Activated T-cell treated with anti-CD3 and anti-CD28 coated beads for 48 hours (primary cell): ENCODE measurements at places on chromosomes 11 and 22.

- DNase-seq: no peak
Observed at GRCh38 chr22:42561856-42562255, 8.1 kb downstream of the SERHL2 start.

DNA sequence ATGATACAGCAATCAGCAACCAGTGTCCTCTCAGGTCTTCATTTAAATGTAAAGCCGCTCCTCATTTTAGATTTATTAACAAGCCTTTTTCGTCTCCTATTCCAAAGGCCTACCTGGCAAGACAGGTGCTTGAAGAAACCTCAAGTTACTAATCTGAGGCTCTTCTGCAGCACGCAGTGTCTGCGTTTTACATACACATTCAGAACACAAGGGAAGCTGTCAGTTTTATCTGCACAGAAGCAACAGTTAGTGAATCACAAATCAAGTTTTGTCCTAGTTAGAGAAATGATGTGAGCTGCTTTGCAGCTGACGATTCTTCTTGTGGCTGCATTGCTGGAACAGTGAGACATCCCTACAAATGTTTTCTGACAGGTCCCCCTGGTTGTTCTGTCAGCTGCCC lies 308.8 kb upstream of the NARS2 start:
- no peak for DNase-seq

- no peak for DNase-seq
Observed at GRCh38 chr11:28461338-28461737, 353.1 kb downstream of the METTL15 start.

- DNase-seq: no peak
Observed at GRCh38 chr11:109416601-109417000, 5.4 kb upstream of the C11orf87 start.

- DNase-seq: no peak
Observed at GRCh38 chr22:42548597-42549330, 5.0 kb upstream of the SERHL2 start.

- no peak for DNase-seq
Observed at GRCh38 chr11:122343210-122343609, 227.2 kb upstream of the BLID start.

DNA sequence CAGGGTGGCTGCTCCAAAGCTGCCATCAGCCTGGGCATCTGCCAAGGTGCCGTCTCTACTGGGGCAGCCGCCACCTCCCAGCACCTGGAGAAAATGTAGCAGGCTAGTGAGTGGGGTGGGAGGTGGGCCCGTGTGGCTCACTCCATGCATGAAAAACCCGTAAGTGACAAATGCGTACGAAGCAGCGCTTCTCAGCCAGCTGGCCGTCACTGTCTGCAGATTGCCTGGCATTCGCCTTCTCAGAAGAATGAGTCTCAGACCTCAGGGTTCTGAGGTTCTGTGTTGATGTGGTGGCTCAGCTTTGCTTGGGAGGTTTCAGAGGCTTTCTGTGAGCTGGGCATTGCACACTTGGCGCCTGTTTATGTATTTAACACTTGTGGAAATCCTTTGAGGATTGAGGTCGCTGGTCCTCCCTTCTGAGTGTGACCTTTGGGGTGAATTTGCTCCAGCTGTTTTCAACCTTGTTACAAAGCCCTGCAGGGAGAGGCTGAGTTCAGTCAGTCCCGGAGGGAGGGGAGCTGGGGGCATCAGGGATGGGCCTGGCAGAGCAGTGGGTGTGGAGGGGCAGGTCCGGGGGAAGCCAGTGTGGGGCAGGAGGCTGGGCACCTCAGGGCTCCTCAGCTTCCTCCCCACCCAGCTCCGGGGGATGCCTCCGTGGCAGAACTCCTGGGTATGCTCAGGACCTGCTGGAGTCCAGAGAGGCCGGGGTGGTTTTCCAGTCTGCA lies 977.0 kb downstream of the TBC1D22A start:
- DNase-seq: no peak

DNA sequence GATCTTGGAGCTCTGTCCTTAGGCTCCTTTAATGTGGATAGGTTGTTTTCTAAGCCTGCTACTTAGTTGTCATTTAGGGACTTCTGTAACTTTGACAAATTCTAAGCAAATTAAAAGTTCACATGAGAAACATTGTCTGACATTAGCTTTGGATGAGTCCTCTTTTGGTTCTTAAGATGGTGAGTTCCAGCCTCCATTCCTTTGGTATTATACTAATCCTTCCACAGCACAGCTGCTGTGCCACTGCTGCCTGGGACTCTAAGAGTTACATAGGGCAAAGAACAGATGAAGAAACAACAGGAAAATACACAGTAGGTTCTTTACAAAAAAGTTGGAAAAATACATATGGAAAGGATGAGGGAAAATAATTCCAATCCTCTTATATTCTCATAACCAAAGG lies 25.3 kb upstream of the PIK3C2A start:
- DNase-seq: no peak

DNA sequence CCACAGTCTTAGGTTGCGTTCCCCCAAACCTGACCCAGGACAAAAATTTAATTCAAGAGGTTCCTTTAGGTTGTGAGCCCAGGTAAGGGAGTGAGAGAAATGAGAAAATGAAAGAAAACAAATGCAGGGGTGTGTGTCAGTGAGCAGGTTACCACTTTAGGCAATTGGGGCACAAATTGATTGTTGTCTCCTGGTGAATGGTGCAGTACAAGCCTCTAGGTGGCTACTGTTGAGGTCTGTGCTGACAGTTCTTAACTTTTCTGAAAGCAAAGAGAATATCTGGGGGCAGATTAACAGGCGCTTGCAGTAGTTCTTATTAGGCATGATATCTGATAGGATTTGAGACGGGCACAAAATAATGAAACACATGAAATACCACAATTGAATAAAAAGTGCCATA lies 894.6 kb downstream of the FAM181B start:
- DNase-seq: no peak

- no peak for DNase-seq
Observed at GRCh38 chr11:8352103-8352875, 88.6 kb upstream of the LMO1 start.

DNA sequence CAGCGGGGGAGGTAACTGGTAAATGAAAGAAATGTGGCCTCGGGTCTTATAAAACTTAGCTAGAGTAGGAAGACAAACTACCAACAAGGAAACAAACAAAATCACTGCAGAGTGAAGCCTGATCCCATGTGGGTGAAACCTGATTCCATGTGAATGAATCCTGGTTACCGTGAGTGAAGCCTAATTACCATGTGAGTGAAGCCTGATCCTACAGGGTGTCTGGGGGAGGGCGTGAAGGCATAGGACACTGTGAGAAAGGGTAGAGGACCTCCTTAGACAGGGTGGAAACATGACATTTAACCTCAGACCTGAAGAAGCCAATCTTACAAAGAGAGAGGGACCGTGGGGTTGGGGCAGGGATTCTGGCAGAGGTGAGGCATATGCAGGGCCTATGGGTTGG lies 106.2 kb upstream of the USP47 start:
- no peak for DNase-seq

DNA sequence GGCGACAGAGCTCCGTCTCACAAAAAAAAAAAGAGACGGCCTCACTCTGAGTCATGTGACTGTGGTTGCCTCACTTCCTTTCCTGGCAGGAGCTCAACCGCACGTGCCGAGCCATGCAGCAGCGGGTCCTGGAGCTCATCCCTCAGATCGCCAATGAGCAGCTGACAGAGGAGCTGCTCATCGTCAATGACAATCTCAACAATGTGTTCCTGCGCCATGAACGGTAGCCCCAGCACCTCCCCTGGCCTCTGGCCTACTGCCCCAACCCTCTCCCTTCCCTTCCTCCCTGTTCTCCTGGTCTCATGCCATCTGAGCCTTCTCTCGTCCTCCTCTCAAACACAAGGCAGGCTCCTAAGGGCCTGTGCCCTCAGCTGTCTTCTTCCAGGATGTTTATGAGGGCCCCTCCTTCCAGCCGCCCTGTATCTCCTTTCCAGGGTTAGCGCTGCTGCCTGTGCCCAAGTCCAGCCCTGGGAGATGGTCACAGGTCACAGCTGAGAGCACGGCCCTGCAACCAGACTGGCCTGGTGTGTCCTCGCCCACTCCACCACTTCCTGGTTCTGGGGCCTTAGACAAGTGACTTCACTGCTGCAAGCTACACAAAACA lies 30.7 kb downstream of the TOM1 start:
- DNase-seq: peak; percentile 62

DNA sequence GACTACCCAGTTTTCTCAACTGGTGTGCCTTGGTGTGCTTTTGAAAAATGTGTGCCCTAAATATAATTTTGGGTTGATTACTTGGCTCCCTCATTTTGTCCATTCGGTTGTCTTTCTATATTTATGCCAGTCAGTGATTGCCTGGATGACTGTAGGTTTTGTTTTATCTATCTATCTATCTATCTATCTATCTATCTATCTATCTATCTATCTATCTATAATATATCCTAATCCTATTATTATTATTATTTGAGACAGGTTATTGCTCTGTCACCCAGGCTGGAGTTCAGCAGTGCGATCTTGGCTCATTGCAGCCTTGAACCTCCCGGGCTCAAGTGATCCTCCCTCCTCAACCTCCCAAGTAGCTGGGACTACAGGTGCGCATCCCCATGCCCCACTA lies 111.4 kb upstream of the GRK3 start:
- DNase-seq: no peak

DNA sequence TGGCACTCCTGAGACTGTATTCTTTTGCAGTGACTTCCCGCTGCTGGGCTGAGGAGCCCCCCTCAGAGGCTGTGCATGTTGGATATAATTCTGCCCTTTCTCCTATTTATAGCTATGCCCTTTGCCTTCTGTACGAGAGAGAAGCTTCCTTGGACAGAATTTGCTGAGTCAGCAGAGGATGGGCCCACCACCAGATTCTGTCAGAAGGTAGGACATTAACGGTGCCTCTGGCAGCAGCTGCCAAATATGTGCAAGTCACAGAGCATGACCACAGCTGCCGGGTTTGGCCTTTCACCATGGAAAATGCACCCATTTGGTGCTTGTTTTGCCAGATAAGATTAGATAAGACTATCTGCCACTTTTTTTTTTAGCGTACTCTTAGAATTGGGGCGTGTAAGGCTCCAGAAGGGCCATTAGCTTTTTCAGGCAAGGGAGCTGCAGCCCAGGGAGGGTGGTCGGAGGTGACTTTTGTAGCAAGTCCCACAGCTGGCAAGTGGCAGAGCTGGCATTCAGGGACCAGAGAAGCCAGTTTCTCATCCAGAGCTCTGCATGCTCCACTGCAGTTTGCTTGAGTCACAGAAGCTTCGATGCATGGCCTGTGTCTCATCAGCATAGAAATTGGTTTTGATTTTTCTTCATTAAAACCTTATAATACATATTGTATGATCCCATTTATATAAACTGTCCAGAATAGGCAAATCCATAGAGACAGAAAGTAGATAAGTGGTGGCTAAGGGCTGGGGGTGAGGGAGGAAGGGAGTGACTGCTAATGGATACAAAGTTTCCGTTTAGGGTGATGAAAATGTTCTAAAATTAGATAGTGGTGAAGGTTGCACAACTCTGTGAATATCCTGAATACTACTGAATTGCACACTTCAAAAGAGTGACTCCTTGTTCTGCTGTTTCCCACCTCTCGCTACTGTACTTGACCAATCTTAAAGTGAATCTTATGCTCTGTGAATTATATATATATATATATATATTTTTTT lies 15.8 kb downstream of the UPB1 start:
- no peak for DNase-seq

DNA sequence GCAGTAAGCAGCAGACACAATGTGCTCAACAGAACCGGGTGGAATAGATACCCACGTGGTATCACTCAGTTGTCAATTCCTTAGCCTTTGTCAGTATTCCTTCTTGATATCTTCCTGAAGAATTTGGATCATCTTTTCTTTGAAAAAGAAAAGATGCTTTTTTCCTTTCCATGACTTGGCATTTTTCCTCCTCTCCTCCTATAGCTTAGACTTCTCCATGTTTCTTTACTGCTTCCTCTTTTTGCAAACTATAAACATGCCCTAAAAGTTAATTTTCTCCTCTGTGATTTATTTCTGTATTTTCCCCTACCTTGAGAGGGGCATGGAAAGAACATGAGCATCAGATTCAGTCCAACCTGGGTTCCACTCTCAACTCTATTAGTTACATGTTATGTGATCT lies 11.7 kb downstream of the CBLIF start:
- no peak for DNase-seq

GRCh38 chr11:66219846-66220565 lies 48.4 kb upstream of the RAB1B start:
- no peak for DNase-seq

DNA sequence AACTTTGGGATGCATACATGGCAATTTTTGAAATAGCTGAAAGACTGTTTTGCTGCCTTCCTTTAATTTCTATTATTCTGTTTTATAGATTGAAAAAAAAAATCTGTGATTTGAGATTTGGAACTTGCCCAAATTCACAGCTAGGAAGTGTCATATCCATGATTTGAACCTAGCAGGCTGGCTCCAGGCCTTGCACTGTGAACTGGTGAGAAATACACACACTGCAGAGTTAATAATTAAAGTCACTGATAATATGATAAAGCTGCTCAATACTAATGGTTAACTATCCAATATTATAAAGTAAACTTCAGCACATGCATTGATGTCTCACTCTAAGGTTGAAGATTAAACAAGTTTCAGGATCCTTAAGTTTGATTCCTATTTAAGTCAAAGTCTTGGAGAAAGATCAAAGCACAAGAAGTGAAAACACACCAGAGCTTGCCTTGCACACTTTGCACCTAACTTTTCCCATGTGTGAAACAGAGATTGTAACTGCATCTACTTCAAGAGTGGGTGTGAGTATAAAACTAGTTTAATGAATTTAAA lies 150.6 kb upstream of the CCDC179 start:
- no peak for DNase-seq

DNA sequence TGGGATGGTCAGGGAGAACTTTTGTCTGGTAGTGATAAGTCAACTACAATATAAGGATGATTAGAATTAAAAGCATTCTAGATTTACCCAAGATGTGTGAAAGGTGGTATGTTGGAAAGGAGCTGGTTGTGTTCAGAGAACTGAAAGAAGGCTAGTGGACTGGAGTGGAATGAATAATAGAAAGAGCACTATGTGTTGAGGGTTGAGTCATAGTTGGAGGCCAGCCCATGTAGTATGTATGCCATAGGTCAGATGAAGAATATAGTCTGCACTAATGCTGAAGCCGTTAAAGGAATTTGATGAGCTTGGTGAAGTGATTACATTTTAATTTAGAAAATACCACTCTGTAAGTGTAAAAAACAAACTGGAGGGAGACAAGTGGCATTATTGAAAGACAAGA lies 514.1 kb downstream of the CNTN5 start:
- no peak for DNase-seq

GRCh38 chr22:43186272-43187170 lies at the start of gene TTLL12:
Gene TTLL12 (minus strand): TSS chr22:43187134. CDS start chr22:43187069, 65 bp downstream.
- DNase-seq: peak; percentile 58

DNA sequence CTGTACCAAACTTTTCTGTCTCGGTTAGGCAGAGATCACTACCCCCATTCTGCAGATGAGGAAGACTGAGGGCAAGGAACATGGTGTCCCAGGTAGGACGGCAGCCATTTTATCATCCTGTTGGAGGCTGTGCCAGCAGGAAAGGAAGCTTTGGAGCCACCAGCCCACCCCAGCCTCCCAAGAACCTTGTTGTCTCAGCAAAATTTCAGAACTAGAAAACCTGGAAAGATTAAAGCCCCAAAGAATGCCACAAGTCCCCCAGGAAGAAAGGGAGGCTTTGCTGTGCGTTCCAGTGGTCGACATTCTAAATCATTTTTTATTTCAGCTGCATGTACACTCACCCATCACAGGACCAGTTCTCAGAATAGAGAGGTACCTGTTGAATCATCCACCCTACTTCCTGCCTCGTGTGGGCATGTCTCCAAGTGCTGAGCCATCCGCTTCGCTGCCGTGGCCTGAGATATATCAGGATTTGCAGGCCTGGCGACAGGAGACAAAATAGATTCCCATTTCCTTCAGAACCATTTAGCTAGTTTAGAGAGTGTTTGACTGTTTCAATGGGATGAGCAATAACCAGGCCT lies 13.0 kb upstream of the EIF3D start:
- peak; percentile 42 for DNase-seq
